ENCODE measurements at places on chromosomes 1 and 21. TPM values are rescaled to one million over a fixed set of nuclear protein-coding genes. Genes with fewer than 3 reads are reported as not detected.

DNA sequence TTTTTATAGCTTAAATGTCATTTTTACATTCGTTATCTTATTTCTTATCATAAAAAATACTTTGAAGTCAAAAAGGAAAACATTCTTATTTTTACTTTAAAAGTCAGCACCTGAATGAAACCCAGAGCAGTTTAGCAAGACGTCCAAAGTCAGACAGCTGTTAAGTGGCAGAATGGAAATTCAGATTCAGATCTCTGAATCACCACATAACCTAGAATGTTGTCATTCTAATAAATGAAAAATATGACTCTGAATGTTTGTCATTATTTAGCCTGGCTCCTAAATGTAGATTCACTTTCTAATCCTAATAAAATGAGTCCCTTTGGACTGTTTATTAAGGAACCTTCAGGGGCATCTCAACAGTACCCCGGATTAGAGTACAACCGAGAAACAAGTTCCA is 75.2 kb upstream of the RGS7 start:
- DNase-seq = no peak

DNA sequence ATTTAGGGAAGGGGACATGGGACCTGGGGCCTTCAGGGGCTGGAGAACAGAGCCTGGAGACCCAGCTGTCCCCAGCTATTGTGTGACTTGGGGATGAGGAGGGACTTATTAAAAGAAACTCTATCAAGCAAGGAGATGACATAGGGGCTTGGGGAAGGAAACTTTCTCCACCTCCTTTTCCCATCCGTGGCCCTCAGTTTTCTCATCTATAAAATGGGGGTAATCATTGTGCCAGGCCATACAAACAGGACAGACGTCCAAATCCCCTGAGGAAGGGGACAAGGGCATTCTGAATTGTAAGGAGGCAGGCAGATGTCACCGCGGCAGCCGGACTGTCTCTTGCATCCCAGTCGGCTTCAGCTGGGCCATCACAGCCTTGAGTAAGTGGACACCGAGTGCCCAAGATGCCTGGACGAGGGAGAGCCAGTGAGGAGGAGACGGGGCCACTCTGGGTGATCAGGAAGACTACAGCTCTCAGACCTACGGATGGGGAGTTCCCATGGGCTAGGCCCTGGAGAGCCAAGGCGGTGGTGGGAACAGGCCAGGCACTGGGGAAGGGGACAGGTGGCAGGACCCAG is 1.9 kb downstream of the FBXO2 start:
- no peak for DNase-seq

DNA sequence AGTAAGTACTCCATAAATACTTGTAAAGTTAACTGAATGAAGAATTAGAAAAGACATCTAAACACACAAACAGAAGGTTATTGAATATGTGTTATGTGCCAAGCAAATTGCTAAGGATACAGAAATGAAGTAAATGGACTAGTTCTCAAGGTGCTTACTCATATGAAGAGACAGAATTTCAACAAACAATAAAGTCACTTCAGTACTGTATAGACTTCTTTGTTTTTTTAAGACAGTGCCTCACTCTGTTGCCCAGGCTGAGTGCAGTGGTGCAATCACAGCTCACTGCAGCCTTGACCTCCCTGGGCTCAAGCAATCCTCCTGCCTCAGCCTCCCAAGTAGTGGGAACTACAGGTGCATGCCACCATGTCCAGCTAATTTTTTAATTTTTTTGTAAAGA is 57.3 kb downstream of the SERBP1 start:
- DNase-seq = no peak

GRCh38 chr1:228064296-228064695 is 18.2 kb upstream of the ARF1 start:
- no peak for DNase-seq

BSND gene
- not detected for total RNA-seq
